ENCODE measurements at places on chromosomes 11 and 22.

DNA sequence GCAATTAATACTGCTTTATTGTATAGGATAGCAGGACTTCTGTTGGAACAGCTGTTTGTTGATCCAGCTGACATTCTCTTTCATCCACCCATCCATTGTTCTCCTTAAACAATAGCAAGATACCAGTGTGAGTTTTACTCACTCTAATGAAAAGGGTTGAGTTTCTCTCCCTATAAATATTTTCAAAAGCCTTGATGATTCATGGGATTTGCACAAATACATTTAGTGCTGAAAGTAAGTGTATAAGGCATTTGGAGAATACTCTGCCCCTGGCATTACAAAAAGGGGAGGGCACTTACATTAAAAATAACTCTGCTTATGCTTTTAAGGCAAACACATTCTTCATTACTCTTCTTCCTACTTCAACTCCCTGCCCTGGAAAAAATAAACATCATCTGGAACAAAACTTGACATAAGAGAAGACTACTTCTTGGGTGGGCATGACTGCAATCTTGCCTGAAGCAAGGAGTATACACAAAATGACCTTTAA is 634.9 kb downstream of the METTL15 start:
- DNase-seq = no peak

DNA sequence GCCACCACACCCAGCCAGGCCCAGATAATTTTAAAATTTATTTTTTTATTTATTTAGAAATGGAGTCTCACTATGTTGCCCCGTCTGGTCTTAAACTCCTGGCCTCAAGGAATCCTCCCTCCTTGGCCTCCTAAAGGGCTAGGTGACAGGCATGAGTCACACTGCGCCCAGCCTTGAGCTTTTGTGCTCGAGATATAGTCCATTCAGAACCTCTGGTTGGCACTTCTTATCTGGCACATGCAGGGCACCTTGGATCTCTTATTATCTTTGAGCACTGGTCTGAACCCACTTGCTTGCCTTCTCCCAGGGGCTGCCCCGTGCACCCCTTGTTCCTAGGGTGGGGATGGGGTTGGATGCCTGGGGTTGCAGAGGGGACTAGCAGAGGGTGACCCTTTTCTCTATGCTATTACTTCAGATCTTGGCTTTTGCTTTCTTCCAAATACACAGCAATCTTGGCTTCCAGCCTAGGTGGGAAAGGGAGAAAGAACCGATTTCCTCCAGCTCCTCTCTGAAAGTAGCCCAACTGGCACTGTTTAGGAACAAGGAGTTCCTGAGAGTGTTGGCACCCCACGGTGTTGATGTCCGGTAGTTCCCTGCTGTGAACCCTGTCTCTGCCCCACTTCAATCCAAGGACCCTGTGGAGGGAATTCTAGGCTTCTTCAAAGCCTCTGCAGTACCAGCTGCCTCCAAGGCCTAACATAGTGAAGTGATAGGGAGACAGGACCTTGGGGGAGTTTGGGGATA is 1.3 kb upstream of the SLC3A2 start:
- DNase-seq = no peak

DNA sequence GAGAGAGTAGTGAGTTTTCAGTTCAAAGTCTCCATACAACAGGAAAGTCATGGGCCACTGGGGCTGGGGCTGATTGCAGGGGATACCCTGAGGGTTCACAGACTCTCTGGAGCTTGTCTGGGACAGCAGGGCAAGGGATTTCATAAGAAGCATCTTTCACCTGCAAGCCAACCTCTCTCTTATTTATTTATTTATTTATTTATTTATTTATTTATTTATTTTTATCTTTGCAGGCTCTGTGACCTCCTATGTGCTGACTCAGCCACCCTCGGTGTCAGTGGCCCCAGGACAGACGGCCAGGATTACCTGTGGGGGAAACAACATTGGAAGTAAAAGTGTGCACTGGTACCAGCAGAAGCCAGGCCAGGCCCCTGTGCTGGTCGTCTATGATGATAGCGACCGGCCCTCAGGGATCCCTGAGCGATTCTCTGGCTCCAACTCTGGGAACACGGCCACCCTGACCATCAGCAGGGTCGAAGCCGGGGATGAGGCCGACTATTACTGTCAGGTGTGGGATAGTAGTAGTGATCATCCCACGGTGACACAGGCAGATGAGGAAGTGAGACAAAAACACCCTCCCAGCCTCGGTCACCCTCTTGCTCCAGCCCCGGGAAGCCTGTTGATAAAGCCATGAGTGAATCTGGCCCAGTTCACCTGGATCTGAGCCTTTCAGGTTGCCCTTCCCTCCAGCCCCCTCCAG is 68.4 kb downstream of the GGTLC2 start:
- DNase-seq = no peak

- DNase-seq = peak; percentile 79
Observed at GRCh38 chr11:76234416-76235232, 28.3 kb upstream of the WNT11 start.

GRCh38 chr22:19852177-19852781 is 2.4 kb downstream of the GNB1L start:
- no peak for DNase-seq

DNA sequence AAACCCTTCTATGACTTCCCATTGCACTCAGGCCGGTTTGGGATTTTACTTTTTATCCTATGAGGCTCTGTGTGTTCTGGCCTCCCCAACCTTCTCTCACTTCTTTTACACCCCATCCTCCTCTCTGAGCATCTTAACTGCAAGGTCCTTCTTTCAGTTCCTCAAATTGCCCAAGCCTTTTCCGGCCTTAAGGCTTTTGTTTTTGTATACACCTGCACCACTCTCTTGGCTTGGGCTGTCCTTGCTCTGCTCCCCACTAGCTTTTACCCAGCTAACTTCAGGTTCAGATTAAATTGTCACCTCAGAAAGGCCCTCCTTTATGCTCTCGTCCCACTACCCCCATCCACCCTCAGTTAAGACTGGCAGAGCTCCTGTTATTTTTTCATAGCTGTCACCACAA is 55.5 kb downstream of the FAM83F start:
- DNase-seq = no peak

- no peak for DNase-seq
Observed at GRCh38 chr22:30187529-30188407, 58.8 kb downstream of the LIF start.

DNA sequence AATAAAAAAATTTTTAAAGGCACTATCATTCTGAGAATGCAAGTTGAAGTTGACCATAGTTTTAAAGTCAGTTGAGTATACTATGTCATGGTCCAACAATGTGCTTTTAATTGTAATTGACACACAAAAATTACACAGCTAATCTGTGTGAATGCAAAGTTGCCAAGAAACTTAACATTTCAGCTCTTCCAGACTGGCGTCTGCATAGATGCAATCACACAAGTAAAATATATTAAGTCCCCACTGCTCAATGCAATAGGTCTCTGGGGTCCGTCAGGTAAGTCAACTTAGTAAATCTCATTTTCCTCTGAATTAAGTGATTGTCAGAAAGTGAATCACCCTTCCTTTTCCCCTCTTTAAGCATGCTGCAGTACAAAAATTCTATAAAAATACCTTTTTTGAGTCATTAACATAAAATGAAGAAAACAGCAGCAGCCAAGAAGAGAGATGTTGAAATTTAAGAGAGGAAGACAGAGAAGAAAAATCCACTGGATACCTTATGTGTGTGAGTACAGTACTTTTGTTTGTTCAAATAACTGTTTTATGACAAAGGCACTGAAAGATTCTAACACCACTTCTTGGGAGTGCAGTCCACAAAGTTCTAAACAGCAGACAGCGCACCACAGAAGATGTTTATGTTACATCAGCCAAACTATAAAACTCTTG is 5.1 kb downstream of the FZD4 start:
- DNase-seq = no peak

GRCh38 chr11:83542861-83543260 is 256.7 kb upstream of the CCDC90B start:
- no peak for DNase-seq

All from KG1 (cell line).